ENCODE measurements at places on chromosomes 13 and 19.

DNA sequence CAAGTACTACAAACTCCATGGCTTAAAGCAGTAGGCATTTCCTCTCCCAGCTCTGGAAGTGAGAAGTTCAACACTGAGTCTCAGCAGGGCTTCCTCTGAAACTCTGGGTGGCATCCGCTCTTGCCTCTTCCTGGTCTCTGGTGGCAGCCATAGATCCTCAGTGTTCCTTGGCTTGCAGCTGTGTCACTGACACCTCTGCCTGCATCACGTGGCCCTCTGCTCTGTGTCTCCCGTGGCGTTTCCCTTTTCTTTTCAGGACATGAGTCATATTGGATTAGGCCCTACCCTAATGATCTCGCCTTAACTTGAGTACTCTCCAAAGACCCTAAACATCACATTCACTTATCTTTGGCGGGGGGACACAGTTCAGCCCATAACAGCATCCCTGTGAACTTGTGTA is 466.7 kb downstream of the MYO16 start:
- no peak for DNase-seq

- DNase-seq = no peak
These were observed 228.5 kb downstream of the NDFIP2 start for GRCh38 chr13:79709471-79709870.

DNA sequence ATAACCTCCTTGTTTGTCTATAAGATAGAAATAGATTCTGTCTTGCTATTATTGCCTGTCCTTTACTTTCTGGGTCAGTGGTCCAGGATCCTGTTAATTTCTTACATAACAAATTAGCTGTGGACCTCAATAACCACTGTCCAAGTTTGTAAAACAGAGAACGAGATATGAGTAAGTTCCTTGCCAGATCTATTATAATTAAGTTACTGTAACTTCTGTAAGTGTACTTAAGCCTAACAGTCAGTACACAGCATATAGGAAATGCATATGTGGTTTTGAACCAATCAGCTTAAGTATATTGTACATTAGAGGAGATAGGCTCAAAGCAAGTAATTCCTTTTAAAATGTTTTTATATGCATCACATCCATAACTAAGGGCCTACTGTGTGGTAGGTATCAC is 34.9 kb downstream of the HTR2A start:
- DNase-seq = no peak

- no peak for DNase-seq
These were observed 412.5 kb upstream of the PCDH9 start for GRCh38 chr13:67642657-67643056.

- no peak for DNase-seq
These were observed 11.2 kb upstream of the MYO16 start for GRCh38 chr13:108618233-108618632.

GRCh38 chr13:51479199-51479523 is 26.3 kb upstream of the INTS6 start:
- DNase-seq = no peak

GRCh38 chr19:42295831-42296525 is 6.0 kb upstream of the PRR19 start:
- peak; percentile 71 for DNase-seq

GRCh38 chr13:69820180-69820579 is 287.4 kb upstream of the ATXN8OS start:
- no peak for DNase-seq

DNA sequence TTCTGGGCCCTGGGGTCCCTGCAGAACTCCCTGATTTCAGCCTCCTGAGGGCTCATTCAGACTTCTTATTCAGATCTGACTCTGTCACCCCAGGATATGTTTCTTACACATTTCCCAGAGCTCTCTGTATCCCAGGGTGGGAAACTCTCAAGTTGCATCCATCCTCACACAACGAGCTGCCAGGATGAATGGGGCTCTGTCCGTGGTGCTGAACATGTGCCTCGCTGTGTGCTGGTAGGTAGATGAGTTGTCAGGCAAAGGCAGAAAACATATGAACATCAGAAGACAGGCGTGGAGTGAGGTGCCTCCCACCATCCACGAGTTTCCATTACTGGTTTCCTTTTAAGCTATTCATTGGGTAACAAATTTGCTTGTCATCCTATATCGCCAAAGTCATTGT is 11.4 kb upstream of the IGFL1 start:
- no peak for DNase-seq

DNA sequence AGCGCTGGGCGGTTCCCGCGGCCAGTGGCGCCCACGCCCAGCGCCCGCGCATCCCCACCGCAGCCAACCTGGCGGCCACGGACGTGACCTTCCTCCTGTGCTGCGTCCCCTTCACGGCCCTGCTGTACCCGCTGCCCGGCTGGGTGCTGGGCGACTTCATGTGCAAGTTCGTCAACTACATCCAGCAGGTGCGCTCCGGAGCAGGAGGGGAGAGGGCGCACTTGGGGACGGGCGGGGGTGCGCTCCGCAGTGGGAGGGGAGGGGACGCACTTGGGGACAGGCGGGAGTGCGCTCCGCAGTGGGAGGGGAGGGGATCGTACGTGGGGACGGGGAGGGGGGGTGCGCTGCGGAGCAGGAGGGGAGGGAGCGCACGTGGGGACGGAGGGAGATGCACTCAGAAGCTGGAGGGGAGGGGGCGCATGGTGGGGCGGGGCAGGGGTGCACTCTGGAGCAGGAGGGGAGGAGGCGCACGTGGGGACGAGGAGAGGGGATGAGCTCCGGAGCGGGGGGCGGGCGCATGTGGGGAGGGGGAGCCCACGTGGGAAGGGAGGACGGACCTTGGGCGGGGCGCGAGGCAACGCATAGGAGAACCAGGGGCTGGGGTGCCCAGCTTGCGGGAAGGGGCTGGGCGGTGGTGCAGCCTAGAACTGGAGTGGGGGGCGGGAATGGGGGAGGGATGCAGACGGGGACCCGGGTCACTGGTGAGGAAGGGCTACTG is 1.5 kb downstream of the KISS1R start:
- peak; percentile 42 for DNase-seq

GRCh38 chr13:107117327-107118012 is 549.5 kb upstream of the ARGLU1 start:
- no peak for DNase-seq

DNA sequence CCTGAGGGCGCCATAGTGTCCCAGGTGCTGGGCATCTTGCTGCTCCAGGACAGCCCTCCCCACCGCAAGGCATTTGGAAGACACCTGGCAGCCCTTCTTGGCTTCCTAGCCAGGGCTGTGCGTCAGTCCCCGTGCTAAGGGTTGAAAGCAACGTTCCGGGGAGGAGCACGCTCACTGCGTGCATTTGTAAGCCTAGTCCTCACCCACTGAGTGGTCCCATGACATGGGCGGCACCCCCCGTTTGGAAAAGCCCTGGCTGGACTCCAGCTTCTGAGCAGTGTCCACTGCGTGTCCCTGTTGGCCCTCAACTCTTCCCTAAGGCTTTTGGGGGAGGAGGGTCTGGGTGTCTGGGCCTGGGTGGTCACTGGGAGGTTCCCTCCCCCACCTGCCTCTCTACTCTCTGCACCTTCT is 76.3 kb upstream of the GPR183 start:
- no peak for DNase-seq

DNA sequence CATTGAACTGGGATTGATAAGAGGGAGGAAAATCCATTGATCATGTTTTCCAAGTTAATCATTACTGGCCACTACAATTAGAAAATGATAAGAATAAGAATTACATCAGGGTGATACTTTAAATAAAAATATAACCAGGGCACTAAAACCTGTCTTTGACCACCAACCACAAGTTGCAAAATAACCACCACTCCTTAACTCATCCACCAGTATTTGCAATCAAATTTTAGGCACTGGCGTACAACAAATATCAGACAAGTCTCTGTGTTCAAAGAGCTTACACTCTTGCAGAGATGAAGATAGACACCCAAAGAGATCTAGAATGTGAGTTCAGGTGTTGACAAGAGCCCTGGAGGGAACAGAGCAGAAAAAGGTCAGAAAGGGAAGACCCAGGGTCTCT is 514 bp downstream of the CEACAM3 start:
- DNase-seq = no peak

DNA sequence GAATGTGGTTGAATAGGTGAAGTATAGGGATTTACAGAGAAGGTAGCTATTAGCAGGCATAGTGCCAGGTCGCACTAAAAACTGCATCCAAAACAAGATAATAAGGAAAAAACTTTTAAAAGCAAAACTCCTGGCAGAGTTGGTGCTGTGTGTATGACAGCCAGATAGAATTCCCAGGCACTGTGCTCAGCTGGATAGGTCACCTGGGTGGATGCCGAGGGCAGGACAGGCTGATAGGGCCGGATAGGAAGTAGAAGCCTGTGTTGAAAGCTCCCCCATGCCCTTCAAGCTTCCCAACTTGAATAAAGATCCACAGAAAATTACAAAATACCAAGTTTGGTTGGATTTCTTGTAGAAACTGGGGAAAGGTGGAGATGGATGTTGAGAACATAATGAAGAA is 48.9 kb upstream of the TDRD3 start:
- no peak for DNase-seq

DNA sequence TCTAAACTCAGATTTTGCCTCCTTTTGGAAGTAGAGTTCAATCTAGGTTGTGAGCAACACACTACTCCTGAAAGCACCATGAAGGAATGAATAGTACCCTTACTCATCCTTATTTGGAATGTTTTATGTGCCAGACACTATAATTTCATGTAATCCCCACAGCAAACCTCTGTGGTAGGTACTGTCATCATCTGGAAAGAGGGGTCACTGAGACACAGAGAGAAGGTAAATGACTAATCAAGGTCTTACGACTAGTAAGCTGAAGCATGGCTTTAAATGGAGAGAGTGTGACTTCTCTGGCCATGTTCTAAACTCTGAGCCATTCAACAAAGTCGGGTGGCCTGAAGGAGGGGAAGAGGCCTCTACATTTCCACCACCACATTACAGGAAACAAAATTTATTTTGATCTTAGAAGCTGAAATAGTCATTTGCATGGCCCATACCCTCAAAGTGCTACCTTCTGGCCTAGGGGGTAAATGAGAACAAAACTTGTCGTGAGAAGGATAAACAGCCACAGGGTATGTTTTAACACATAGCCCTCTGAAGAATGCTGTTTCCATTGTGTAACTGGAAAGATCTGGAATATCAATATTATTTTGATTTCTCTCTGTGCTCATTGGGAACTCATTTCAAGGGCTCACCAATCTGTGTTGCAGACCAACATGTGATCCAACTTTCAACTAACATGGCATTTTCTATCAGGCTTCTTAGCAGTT is 180.8 kb upstream of the RFC3 start:
- DNase-seq = no peak

DNA sequence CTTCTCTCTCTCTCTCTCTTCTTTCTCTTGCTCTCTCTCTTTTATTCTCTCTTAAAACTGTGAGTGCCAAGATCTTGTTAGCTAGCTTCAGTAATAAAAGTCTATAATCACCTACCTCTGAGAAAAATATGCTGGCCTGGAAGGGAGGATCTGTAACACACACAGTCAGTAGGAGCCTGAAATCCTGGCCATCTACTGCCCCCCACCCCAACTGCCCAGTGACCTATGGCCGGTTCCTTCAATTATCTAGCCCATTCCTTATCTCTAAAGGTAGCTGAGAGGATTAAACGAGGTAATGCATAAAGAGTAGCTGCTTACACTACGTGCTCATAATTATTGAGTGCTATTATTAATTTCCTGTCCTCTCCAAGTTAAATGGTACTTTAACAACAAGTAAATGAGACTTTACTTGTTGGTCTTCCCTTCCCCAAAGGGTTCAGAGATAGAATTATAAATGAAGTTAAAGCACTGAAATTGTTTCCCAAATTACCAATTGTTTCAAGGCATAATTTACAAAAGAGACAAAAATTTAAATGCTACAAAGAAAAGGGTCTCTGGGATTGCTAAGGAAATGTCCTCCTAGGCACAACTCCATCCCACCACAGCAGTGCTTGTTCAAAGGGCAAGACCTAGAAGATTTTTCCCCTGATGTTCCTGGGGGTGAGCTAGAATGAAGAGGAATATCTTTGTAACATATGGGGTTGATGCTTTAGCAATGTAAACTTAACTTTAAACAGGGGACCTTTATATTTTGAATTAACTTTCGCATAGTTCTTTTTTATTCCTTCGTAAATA is 1.8 kb downstream of the LCP1 start:
- no peak for DNase-seq

- peak; percentile 85 for DNase-seq
These were observed 19.0 kb downstream of the MAN2B1 start for GRCh38 chr19:12647490-12648071.

- DNase-seq = no peak
These were observed 353.1 kb downstream of the EFNB2 start for GRCh38 chr13:106182404-106182803.

GRCh38 chr13:100063333-100063732 is 25.6 kb upstream of the PCCA start:
- DNase-seq = no peak

DNA sequence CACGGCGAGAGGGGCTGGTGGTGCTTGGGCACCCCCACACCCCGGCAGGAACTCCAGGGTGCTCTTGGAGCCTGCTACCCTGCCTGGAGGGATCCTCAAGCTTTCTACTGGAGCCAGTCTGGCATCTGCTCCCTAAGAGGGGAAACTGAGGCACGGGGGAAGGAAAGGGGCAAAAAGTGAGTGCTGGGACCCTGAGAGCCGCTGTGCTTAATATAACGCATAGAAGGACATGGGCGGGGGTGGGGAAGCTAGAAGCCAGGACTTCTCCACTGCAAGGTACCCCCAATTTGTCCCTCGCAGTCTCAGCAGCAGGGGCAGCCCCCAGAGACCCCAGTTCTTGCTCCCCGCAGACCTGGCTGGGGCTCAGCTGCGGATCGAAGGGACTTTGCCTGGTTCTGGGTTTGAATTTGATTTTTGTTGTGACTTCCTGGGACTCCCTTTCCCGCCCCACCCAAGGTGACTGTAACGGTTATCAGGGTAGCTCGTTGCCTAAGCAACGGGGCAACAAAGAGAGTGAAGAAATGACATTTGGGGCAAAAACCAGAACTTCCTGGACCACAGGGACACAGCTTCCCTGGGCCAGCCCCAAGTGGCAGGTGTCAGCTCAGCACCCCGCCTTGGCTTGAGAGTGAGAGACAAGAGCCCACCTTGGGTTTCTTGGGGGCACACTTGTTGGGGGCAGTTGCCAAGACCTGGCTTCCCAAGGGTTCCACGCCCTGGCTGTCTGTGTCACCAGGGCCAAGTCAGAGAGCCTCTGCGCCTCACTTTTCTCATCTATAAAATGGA is 638 bp downstream of the ADGRE5 start:
- no peak for DNase-seq

- DNase-seq = no peak
These were observed 75.9 kb upstream of the SLC10A2 start for GRCh38 chr13:103142151-103142550.

GRCh38 chr13:23140492-23140891 is 40.3 kb upstream of the SGCG start:
- no peak for DNase-seq
